ENCODE measurements at places on chromosomes 7 and 10. TPM values are rescaled to one million over a fixed set of nuclear protein-coding genes. Genes with fewer than 3 reads are reported as not detected.
A peak's percentile ranks its signal among the peaks of the same experiment; 100 is the strongest.

GTF2IRD1 gene
- 36.7 TPM for polyA plus RNA-seq

TLL2 gene
- polyA plus RNA-seq, result 0.57 TPM

FAM180A gene
- 0.59 TPM for polyA plus RNA-seq

RTKN2 gene
- 1.1 TPM for polyA plus RNA-seq

ARHGAP22 gene
- polyA plus RNA-seq, result 7.1 TPM

AQP1 gene
- 0.09 TPM for polyA plus RNA-seq

DNTT gene
- not detected for polyA plus RNA-seq

CFAP58 gene
- polyA plus RNA-seq, result 0.25 TPM

ZNF783 gene
- 4.0 TPM for polyA plus RNA-seq

GRCh38 chr10:16581202-16581601 is 59.5 kb upstream of the C1QL3 start:
- no peak for DNase-seq

DNA sequence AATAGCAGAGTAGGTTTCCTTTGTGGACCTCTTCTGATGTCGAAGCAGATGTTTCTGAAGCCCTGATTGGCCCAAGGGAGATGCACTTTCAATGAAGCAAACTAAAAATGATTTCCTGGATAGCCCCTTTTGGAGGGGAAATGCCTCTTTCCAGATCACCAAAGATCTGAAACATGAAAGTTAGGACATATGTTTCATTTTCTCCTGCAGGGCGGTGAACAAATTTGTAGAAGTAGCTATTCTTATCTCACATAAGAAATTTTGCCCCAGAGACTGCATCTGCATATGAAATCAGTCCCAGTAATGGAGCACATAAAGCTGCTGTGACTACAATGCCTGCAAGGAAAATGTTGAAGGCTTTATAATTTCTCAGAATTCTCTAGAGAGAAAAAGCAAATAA is 56.0 kb downstream of the THSD7A start:
- DNase-seq, result no peak

DNA sequence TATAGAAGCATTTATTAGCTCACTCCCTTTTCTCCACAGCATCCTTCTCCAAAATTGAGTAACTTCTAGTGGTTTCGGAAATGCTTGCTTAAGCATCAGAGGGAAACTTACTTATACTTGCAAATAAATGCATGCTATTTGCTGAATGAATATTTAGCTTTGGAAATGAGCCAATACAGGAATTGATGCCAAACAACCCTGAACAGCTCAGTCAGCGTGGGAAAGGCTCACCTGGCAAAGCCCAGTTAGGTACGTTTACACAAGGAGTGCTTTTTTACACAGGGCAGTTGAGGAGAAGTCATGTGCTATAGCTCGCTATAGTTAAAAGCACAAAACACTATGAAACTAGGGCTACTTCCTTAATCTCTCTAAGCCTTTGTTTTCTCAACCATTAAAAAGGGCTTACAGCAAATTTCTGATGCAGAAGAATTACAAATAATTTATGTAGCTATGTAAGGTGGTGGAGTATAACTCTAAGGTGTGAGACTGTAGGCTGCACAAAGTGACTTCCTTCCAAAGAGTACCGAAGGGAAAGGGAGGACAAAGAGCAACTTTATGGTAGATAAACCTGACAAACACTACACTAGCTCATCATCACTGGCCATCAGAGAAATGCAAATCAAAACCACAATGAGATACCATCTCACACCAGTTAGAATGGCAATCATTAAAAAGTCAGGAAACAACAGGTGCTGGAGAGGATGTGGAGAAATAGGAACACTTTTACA is 498.2 kb downstream of the PHTF2 start:
- no peak for DNase-seq

DNA sequence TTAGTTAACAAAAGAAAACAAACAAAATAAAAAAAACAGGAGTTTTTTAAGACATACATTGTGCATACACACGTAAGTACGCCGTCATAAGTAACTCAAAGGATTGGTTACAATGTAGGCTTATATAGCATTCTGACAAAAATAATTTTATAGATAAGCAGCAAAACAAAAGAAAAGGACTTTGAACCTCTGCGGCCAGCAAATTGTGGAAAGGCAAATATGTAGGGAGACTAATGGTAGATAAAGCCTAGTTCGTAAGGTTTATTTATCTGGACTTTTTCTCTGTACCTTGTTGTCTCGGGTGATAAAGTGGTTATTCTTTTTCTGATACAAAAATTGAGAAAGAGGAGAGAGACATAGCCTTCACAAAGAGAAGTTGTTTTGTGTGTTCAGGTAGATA is 891.9 kb downstream of the CNTNAP2 start:
- DNase-seq, result no peak

DNA sequence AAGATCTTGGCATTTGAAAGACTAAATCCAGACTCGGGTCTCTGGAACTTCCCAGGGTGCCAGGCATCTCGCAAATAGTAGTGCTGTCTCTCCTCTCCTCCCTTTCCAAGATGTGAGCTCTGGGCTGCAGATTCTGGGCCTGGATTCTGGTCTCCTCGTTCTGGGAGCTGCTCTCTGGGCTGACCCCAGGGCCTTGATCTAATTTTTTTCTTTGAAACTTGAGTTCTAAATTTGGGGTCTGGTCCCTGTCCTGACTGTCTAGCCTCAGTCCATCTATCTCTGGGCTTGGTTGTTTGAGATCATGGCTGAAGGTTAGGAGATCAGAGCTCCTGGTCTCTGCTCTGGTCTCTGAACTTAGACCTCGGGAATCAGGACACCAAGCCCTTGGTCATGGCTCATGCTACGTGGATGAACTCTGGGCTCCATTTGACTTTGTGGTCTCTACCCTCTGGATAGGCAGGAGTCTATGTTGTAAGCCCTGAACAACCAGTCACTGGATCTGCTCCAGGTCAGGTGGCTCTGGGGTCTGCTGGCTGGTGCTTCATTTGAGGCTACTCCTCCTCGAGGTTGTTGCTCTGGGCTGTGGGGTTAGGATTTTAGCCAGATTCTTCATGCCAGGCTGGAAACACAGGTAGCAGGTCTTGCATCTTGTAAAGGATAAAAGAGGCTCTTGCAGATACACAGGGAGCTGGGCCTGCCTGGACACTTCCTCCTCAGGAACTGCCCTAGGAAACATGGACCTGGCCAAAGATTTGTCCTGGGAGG is 8.0 kb upstream of the MBL2 start:
- DNase-seq, result no peak

DNA sequence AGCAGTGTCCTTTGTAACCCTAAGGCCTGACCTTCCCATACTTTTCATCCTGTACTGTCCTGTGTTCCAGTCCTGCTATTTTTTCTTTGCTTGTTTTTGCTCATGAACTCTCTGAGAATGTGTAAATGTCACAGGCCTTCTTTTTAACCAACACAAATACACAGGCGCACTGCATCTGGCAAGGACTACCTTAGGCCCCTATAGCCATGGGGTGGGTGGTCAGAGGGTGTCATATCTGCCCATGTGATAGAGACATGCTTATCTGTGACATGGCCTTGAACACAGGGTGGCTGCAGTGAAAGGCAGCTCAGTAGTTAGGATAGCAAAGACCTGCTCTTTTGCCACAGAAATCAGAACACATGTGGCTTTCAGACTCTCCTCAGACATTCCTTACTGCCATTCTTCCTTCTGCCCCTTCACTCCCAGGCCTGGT is 3.9 kb upstream of the MBL2 start:
- DNase-seq, result no peak

DNA sequence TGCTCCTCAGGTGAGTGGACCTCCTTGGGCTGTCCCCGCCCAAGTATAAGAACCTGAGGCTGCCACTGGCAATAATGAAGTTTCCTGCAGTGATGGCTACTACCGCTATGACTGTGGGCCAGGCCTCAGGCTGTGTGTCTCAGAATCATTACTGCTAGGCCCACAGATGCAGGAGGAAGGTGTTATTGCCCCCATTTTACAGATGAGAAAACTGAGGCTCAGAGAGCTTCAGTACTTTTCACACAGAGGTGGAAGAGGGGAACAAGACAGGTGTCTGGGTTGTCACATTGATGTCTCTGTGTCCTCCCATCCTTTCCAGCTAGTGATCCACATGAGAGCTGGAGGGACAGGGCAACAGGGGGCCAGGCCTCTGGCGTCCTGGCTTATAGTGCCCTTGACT is 155.2 kb downstream of the CDH23 start:
- no peak for DNase-seq

- no peak for DNase-seq
These were observed 31.3 kb downstream of the PAX2 start for GRCh38 chr10:100776671-100777070.

DNA sequence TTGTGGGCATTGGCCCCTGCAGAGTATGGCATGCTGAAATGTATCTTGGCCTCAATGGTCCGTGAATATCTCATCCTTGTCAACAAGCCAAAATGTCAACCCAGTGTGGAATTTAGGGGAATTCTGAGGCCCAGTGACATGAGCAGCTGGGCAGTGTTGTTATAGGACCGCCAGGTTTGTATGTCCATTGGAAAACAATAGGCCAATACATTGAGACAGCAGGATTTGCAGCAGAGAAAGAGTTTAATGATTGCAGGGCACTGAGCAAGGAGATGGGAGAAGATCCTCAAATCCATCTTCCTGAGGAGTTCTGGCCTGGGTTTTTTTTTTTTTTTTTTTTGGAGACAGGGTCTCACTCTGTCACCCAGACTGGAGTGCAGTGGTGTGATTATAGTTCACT is 95.7 kb upstream of the BAIAP2L1 start:
- no peak for DNase-seq

- DNase-seq, result no peak
These were observed 86.2 kb upstream of the ABCB5 start for GRCh38 chr7:20529260-20529659.

DNA sequence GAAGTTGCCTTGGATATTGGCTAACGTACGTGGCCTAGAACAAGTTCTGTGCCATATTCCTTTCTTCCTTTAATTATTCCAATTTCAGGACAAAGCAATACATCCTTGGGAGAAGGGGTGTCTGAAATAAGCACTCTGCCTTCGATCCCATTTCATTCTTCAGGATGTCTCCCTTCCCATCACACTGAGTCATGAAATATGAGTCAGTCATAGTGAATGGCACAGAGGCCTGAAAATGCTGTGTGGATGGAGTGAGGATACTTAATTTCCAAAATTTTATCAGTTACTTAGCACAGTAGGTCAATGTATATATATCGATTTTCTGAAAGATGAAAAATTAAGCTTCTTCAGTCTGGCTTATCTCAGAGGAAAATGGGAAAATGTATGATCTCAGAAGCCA is 19.5 kb downstream of the EVX1 start:
- no peak for DNase-seq

- DNase-seq, result peak; percentile 60
These were observed at the start of gene SHTN1 for GRCh38 chr10:117005026-117005526. Gene SHTN1, minus strand, starts transcription at chr10:117005187. Its CDS starts 108 bp downstream, at chr10:117005079.

DNA sequence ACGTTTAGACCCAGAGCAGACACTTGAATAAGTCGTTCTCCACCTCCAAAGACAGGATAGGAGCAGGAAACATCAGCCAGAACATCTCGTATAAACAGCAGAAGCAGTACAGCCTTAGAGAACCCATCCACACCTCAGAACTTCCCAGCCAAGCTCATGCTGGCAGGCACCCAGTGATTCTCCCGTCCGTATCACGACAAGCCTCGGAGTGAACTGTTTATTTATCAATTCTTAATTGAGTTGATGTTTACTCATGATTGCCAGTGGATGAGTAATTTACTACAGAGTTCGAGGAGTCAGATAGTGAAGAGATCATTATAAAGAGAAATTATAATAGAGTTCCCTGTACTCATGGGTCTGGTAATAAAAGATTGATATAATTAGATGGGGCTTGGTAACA is 811.5 kb downstream of the LRMDA start:
- DNase-seq, result no peak

DNA sequence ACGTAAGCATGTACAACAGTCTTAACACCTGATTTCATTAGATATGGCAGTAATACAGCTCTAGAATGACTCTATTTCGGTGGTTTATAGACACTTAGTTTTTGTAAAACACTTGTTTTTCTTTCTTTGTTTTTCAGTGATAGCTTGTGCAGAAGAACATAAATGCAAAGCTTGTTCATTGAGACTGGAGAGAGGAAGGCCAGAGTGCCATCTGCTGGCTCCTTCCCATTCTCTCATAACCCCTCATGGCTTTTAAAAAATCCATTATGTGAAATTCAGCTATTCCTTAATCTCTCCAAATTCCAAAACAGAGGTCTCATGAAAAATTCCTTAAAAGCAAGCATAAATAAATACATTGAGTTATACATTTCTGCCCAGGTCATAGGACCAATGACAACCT is 76.3 kb downstream of the CACNB2 start:
- DNase-seq, result no peak

- peak; percentile 53 for DNase-seq
These were observed 49.9 kb downstream of the DNAJC1 start for GRCh38 chr10:21953585-21954057.

GRCh38 chr7:38398725-38399321 is 125.4 kb upstream of the TARP start:
- peak; percentile 9 for DNase-seq

- no peak for DNase-seq
These were observed 65.3 kb downstream of the TFEC start for GRCh38 chr7:115965236-115965635.

- no peak for DNase-seq
These were observed 496.2 kb downstream of the TNS3 start for GRCh38 chr7:47085491-47086275.

DNA sequence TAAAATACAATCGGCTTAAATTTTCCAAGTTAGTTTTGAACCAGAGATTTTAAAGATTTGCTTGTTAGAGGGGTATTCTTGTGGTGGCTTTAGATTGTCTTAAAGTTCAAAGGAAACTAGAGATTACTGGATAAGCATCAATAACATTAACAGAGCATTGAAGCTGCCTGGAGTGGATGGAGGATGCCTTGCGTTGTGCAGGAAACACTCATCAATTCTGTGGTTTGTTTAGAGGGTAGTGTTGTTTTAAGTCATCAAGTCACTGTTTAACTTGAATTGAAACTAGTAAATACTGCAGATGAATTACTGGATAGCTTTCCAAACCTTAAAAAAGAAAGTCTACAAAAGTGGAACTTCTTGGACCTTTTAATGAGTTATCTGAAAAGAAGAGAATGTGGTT is 218.6 kb downstream of the CELF2 start:
- no peak for DNase-seq

DNA sequence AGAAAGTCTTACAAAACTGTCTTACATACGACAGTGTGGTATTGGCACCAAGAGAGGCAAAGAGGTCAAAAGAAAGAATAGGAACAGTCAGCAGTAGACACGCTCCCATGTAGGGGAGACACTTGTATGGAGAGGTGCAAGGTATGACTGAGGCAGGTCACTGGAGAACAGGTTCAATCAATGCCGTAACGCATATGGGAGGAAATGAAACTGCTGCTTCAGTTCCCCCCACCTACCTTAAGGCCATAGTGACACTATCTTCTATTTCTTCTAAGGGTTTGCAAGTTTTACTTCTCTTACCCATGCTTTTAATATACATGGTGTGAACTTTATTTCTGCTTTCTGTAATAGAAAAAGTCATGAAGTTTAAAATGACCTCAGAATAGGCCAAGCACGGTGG is 5.5 kb upstream of the PITRM1 start:
- no peak for DNase-seq

GRCh38 chr10:70546584-70546983 is 56.0 kb downstream of the PRF1 start:
- no peak for DNase-seq

DNA sequence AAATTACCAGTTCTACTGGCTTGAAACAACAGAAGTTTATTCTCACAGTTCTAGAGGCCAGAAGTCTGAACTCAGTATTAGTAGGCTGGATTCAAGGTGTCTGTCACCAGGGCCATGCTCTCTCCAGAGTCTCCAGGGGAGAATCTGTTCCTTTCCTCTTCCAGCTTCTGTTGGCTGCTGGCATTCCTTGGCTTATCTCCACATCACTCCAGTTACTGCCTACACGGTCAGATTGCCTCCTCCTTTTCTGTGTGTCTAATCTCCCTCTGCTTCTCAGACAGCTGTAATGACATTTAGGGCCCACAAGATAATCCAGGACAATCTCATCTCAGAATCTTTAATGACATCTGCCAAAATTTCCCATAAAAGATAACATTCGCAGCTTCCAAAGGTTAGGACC is 36.6 kb downstream of the MAPK8 start:
- DNase-seq, result no peak

Measured in foreskin keratinocyte (primary cell).